ENCODE measurements at places on chromosomes 3 and 15. TPM values are rescaled to one million over a fixed set of nuclear protein-coding genes. Genes with fewer than 3 reads are reported as not detected.

Gene EIF3J
- 83.5 TPM for total RNA-seq

Gene PEX11A
- 11.4 TPM for total RNA-seq

GRCh38 chr3:64530434-64531049 lies 157.3 kb downstream of the ADAMTS9 start:
- no peak overlapping the region for H3K27ac ChIP-seq
- no peak overlapping the region for H3K4me3 ChIP-seq
- H3K36me3 ChIP-seq: peaks cover 24% of the 10 kb centered on the region
- H3K4me1 ChIP-seq: peaks cover 22% of the 10 kb centered on the region
- DNase-seq: no peak
- no peaks in the 10 kb centered on the region for H3K27me3 ChIP-seq

DNA sequence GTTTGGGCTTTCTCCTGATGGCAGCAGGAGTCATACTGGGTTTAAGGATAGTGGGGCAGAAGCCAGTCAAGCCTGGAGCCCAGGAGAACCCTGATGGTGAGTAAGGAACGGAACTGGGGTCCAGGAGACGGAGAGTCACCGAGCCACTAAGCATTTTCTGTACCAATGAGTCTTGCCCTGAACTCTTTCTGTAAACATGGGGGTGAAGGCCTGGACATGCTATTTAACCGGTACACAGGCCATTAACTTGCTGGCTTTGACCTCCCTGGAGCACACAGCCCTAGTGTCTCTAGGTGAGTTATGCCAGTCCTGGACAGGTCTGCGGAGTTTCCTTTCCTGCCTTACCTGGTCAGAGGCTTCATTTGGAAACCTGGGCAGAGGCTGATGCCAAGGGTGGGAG lies 3.9 kb downstream of the SLC6A6 start:
- H3K36me3 ChIP-seq: peaks cover 6% of the 10 kb centered on the region
- peak overlapping the region; percentile 86 for H3K4me3 ChIP-seq
- H3K27ac ChIP-seq: peak overlapping the region; percentile 28
- peaks cover 64% of the 10 kb centered on the region for H3K4me1 ChIP-seq
- no peaks in the 10 kb centered on the region for H3K27me3 ChIP-seq
- DNase-seq: no peak

- DNase-seq: no peak
- H3K27me3 ChIP-seq: no peaks in the 10 kb centered on the region
- no peaks in the 10 kb centered on the region for H3K4me1 ChIP-seq
- no peaks in the 10 kb centered on the region for H3K36me3 ChIP-seq
These were observed 189.2 kb downstream of the CADM2 start for GRCh38 chr3:85148036-85148435.
